ENCODE measurements at places on chromosomes 6 and 20.

DNA sequence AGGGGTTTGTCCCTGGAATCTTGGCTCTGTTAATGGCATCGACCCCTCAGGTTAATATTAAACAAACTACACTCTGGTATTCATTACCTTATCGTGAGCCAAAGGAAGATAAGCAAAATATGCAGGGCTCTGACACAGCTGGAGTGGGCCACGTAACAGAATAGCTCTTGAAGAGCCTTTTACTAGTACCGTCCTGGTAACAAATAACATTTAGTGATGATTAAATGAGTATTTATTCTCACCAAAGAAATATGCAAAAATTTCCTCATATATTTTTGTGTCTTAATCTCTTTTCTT, 20.1 kb upstream of the UTRN start:
- DNase-seq = no peak

GRCh38 chr6:13725052-13725451, 13.4 kb upstream of the RANBP9 start:
- DNase-seq = no peak

- no peak for DNase-seq
These were observed 129.7 kb upstream of the AHI1 start for GRCh38 chr6:135627092-135627715.

DNA sequence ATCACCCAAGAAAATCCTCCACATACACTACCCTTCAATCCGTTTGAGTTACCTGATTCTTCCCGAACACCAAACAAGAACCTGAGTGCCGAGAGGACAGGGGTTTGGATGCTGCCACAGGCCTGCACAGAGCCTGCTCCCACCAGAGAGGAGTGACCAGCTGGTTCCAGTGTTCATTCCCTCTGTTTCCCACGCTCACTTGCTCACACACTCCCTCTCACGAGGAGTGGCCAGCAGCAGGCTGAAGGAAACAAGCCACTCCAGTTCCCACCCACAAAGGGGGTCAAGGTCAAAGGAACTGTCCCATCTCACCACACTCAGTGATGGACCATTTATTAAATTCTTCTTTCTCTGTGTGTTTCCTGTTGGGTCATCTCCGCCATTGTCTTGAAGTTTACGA, 97.2 kb upstream of the SNX9 start:
- DNase-seq = no peak

- no peak for DNase-seq
These were observed 56.8 kb downstream of the SNX9 start for GRCh38 chr6:157879873-157880254.

- no peak for DNase-seq
These were observed 755.8 kb downstream of the DHX35 start for GRCh38 chr20:39717936-39718335.

DNA sequence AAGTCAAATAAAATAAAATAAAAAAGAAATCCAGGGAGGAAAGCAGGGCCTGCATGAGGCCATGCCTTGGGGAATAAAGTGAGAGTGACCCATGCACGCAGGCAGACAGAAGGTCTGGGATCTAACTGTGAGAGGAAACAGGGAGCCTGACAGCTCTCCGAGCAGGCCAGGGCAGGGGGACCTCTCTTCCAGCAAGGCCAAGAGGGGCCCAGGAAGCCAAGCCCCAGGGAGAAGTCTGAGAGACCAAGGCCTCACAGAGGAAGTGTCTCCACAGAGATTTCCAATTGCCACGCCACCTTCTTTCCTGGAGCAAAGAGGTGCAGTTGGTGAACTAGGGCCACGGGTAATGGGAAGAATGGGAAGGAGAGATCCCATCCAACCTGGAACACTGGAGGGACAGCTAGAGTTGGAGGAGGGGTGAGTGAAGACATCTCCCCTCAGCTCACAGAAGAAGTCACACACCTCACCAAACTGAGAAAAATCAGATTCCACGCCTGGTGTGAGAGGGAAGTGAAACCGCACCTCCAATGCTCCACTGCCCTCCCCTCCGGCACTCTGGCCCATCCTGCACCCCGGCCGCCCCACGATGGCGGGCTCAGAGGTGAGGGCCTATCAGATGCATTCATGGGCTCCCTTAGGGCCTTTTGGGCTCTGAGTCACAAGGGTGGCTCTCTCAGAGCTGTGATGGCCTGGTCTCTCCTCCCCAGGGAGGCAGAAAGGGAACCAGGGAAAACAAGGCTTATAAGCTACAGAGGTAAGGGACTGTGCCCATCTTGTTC, 25.1 kb upstream of the TAF8 start:
- no peak for DNase-seq

DNA sequence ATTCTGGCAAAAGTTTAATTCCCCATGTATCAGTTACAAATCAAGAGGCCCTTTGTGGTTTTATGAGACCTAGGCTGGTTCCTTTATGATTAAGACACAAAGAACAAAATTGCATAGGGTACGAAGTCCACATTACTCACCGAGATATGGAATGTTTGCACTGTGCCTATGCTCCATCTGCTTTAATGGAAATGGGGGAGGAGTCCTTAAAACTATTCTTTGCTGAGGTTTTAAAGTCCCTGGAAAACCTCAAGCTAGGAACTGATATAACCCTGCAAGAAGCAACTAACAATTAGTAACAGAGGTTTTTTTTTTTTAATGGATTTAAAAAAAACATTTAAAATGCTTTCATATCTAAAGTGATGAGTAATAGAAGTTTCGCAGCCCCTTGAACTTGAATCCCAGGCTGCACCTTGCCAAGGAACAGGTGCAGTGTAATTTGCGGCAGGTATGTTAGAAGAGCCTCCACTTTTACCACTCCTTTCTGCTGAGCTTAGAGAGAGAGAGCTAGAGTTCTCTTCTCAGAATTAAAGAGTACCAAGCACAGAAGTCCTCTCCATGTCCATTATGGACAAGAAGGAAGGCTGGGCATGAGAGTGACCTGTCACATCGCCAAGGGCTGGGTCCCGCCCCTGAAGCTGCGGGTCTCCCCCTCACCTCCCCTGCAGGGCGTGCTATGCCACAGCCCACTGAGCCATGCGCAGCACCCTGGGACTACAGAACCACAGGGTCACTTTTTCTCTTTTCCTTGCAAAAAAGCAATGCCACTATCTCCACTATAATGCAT, 2.3 kb downstream of the SERPINB1 start:
- DNase-seq = peak; percentile 63

Measured in OCI-M1 (cell line).